ENCODE measurements at places on chromosomes 12 and 14.

- no peak overlapping the region for H3K4me3 ChIP-seq
- H3K4me1 ChIP-seq = peaks cover 8% of the 10 kb centered on the region
- H3K27ac ChIP-seq = no peak overlapping the region
- H3K36me3 ChIP-seq = no peaks in the 10 kb centered on the region
- DNase-seq = no peak
Observed at GRCh38 chr12:124143726-124144125, 151.2 kb upstream of the RFLNA start.

GRCh38 chr12:124694846-124695497 lies 127.6 kb upstream of the NCOR2 start:
- H3K27me3 ChIP-seq = no peaks in the 10 kb centered on the region
- no peaks in the 10 kb centered on the region for H3K36me3 ChIP-seq
- DNase-seq = no peak

GRCh38 chr12:5648692-5649359 lies 216.9 kb downstream of the NTF3 start:
- no peaks in the 10 kb centered on the region for H3K36me3 ChIP-seq
- H3K4me3 ChIP-seq = no peak overlapping the region
- peak; percentile 55 for DNase-seq

DNA sequence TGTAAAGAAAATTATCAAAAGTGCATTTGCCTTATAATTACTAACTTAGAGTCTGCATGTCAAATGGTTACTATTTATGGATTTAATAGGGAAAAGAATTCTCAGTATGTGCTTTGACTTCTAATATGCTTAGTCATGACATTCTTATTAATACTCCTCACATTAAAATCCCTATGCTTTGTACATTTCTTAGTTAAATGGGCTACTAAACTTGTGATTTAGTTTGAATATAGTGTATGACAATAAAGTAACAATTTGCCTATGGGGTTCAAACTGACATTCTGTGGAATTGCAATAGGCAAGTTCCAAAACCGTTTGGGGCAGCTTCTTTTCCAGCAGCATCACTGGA lies 361.9 kb upstream of the TMTC1 start:
- no peaks in the 10 kb centered on the region for H3K4me1 ChIP-seq
- H3K27me3 ChIP-seq = no peaks in the 10 kb centered on the region
- H3K36me3 ChIP-seq = no peaks in the 10 kb centered on the region

DNA sequence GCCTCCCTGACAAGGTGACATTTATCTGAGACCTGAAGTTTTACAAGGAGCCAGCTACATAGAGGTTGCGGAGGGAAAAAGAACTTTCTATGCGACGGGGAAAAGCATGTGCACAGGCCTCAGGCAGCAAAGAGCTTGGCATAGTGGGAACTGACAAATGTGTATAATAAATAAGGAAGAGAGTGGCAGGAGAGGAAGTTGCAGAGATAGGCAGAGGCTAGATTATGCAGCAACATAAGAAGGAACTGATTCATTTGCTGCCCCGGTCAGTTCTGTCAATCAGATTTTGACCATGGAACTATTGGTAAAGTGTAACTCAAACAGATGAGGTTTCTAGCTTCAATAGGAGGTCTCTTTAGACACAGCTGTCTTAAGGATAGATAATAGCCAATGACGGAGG lies 33.7 kb upstream of the RIC8B start:
- no peak for DNase-seq
- no peaks in the 10 kb centered on the region for H3K4me1 ChIP-seq
- no peak overlapping the region for H3K4me3 ChIP-seq
- H3K36me3 ChIP-seq = no peaks in the 10 kb centered on the region
- peaks cover 35% of the 10 kb centered on the region for H3K27me3 ChIP-seq
